ENCODE measurements at places on chromosomes 4 and X.

- DNase-seq: no peak
Observed at GRCh38 chr4:4247696-4248028, 361 bp downstream of the TMEM128 start.

GRCh38 chr4:40196272-40196671 lies 559 bp upstream of the RHOH start:
- no peak for DNase-seq

DNA sequence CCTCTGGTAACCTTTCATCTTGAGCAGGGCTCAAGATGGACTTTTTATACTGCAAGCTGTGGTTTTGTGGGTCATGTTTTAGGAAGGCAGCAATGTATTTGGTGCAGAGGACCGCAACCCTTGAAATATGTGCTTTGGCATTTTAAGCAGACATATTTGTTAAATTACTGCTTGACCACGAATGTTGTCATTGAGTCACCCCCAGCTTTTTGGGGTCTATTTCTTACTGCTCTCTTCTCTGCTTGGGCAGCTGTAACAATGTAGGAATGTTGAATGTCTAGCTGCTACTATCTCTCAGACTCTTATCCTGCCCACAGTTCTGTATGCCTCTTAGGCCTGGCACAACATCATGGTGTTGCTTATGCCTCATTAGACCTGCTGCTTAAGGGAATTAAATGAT lies 6.0 kb downstream of the RBPJ start:
- DNase-seq: no peak

DNA sequence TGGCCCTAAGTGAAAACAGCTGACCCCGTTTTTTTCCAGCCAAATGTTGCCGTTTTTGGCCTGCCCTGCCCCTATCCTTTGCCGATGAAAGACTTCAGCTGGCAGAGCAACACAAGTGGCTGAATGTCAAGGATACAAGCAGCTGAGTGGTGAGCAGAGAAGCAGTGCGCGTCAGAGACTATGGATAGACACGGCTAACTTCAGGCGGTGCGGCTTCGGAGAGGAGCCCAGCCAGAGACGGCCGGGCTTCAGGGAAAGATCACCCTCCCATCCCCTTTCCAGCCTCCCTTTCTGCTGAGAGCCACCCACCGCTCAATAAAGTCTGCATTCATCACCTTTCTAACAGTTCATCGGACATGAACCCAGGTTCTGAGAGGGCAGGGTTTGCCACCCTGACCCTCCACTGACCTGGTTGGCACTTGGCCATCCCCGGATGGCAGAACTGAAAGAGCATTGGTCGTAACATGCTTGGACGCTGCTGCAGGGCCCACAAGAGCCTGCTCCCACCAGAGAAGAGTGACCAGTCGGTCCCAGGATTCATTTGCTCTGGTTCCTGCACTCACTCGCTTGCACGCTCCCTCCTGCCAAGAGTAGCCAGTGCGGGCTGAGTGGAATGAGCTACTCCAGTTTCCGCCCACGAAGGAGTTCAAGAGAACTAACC lies 125.8 kb downstream of the PPEF1 start:
- no peak for DNase-seq

DNA sequence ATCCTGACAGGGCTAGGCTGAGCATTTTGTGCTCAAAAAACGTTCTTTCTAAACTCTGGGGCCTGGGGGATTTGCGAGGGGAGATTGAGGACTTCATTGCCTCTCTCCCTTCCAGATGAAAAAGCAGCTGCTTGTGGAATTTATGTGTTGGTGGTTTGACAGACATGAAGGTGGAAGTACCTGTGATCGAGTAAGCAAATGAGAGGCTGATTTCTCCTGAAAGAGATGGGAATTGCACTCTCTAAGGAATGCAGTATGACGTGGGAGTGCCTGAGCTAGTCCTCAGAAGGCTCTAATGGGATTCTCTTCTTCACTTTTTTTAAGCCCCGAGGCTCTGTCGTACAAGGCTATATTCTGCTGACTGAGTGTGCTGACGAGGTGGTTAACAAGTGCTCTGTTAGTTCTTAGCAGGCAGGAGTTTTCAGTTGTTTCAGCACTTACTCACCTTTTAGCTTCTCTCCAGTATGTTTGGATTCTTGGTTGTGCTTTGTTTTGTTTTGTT lies 426.8 kb upstream of the CNKSR2 start:
- no peak for DNase-seq

GRCh38 chr4:11628093-11628725 lies 199.5 kb upstream of the HS3ST1 start:
- no peak for DNase-seq

DNA sequence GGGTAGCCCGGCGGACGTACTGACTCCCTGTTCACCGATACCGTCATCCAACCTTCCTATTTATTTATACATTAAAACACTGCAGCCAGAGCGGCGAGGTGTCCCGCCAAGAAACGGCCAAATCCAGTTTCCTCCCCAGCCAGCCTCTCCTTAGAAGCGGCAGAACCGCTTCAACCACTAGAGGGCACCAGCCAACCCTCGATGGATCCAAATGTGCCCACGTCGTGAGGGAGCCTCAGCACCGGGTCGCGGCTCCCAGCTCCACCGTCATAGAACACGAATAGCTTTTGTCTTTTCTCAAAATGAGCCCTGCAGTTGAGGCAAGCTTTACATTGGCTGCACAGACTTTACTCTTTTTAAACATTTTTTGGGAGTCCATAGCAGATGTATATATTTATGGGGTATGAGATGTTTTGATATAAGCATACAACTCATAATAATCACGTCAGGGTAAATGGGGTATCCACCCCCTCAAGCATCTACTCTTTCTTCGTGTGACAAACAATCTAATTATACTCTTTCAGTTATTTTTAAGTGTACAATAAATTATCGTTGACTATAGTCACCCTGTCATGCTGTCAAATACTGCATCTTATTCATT lies 13.0 kb upstream of the HELT start:
- DNase-seq: peak; percentile 74

DNA sequence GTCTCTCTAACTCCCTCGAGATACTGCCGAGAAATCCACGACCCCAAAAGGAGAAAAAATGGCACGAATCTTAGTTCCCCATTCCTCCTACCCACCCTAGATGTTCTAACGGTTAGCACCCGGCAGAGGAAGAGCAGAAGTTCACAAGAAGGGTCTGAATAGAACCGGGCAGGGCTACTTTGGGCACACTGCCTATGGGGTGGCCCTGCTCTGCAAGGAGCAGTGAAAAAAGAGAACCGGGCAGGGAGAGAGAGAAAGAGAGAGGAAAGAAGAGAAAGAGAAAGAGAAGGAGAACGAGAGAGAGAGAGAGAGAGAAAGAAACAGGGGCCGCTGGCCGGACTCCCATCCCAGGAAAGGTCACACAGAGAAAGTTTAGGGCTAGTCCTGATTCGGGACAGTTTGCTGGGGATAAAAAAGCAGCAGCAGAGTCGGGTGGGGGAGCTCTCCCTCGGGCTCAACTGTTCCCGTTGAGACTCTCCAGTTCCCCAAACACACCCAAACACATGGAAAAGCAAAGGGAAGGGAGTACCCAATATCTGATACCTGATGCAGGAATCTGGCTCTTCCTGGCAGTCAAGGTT lies 468 bp downstream of the GLA start:
- no peak for DNase-seq

DNA sequence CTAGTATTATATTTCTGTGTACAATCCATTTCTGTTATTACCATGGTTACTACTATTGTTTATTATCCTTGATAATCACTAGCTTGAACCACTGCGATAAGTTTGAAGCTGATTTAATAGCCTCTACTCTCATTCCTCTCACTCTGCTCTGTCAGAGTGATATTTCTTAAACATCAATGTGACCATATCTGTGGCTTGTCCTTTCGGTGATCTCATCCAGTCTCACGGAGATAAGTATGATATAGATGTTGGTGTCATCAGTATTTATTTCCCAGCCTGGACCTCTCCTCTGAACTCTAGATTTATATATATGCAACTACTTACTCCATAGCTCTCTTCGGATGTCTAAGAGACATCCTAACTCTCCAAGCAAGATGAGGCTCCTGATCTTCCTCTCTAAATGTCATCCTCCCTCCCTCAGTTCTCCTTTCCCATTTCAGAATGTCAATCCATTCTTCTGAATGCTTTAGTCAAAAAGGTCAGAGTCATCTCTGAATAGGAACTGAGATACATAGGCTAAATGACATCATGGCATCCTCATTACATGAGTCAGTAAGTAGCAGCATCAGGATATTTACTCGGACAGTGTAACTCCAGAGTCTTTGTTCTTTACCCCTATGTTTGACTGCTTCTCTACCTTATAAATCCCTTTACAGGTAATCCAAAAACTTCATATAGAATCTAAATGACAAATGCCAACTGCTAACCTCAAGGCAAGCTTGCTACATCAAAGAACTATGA lies 129.5 kb downstream of the PACRGL start:
- DNase-seq: no peak

GRCh38 chr4:30720661-30721184 lies 554 bp downstream of the PCDH7 start:
- no peak for DNase-seq

GRCh38 chrX:39133971-39134370 lies 332.7 kb downstream of the MID1IP1 start:
- DNase-seq: peak; percentile 4

DNA sequence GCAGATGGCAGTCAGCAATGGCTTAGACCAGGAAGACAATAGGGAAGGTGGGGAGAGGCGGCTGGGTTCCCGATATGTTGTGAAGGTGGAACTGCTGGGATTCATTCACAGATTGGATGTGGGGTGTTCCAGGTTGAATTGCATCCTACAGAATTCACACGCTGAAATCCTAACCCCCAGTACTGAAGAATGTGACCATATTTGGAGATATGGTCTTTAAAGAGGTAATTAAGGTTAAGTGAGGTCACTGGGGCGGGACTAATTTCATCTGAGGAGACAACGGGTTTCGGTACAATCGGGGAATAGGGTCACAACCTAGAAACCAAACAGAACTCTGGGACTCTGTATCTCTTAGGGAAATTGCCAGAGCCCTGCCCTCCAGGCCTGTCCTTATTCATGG lies 5.3 kb upstream of the CHRNA9 start:
- no peak for DNase-seq

DNA sequence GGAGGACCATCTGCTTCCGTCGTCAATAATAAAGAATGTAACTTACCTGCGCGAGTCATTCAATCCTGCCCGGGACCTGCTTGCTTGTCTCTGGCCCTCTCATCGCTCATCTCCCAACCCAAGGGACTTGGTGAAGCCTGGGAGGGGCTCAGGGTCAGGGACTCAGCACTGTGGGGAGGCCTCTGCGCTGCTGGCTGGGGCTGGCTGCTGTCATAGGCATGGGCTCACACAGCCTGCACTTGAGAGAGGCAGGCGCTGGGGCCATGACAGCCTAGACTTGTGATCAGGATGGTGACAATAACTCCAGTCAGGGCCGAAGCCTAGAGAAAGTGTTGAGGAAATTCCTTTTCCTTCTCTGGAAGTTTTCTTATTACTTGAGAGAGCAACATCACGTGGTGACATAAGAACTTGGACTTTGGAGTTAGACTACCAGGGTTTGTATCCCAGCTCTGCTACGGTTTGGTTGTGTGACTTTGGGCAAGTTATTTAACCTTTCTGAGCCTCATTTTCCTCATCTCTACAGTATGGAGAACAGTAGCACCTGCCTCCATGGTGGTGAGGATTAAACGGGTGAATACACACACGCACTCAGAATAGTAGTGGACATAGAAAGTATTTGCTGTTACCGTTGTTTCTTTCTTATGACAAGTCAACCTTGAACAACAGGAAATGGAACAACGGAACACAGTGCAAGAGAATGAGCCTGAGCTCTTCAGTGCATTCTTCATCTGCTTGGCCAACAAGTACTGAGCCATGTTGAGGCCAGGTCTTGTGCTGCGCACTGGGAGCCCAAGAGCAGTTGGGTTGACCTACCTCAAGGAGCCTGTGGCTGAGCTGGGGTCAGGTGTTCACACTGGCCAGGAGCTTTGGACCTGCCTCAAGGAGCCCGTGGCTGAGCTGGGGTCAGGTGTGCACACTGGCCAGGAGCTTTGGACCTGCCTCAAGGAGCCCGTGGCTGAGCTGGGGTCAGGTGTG lies 60.5 kb downstream of the TBC1D14 start:
- no peak for DNase-seq

- no peak for DNase-seq
Observed at GRCh38 chr4:70788733-70789132, 51.0 kb downstream of the GRSF1 start.

GRCh38 chr4:174523025-174523693 lies 871 bp upstream of the HPGD start:
- DNase-seq: no peak

DNA sequence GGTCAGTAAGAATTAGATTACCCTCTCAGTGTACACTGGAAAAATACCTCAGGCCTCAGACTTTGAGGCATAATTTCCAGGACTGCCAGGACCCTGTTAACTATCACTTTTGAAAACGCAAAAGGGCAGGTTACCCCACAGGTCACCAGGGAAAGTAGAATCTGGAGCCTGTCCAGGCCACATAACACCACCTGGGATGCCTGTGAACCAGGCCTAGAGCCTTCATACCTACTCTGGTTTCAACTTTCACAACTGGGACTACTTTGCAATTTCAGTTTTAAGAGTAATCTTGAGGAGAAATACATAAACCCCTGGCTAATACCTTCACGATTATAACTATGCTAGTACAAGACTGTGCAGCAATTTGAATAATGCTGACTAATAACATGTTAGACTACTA lies 132.4 kb downstream of the HHIP start:
- DNase-seq: no peak

GRCh38 chr4:37763831-37764230 lies 62.7 kb upstream of the PGM2 start:
- DNase-seq: no peak

DNA sequence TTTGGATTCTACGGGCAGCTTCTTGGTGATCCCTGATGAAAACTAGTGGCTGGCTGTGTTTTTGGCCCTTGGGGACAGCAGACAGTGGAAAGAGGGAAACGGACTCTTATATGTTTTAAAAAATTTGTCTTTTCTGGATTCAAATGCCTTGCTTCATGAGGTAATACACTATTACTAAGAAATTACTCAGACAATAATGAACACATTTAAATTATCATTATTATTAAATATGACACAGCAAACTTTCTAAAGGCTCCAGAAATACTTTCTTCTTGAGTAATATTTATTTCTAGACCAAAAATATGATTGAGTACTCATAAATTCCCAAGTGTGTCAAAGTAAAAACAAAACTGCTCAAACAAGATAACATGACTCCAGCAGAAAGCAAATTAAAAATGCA lies 520.7 kb upstream of the AADAT start:
- no peak for DNase-seq

DNA sequence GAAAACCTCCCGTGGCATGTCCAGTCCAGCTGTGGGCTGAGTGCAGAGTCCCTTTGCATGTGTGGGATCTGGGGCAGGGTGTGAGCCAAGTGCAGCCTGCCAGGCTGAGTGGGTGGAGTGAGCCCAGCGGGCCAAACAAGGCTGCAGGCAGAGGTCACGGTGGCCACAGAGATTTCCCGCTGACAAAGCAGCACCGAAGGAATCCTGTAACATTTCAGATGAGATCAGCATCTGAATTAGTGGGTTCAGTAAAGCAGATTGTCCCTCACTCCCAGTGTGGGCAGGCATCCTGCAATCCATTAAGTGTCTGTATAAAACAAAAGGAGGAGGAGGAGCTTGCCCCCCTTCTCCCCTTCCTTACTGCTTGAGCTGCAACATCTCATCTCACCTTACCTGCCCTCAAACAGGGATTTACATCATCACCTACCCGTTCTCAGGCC lies 324.4 kb downstream of the FAT4 start:
- no peak for DNase-seq

- DNase-seq: peak; percentile 83
Observed at GRCh38 chr4:80184053-80184824, 13.1 kb upstream of the PRDM8 start.
